ENCODE measurements at places on chromosomes 12 and 14.

DNA sequence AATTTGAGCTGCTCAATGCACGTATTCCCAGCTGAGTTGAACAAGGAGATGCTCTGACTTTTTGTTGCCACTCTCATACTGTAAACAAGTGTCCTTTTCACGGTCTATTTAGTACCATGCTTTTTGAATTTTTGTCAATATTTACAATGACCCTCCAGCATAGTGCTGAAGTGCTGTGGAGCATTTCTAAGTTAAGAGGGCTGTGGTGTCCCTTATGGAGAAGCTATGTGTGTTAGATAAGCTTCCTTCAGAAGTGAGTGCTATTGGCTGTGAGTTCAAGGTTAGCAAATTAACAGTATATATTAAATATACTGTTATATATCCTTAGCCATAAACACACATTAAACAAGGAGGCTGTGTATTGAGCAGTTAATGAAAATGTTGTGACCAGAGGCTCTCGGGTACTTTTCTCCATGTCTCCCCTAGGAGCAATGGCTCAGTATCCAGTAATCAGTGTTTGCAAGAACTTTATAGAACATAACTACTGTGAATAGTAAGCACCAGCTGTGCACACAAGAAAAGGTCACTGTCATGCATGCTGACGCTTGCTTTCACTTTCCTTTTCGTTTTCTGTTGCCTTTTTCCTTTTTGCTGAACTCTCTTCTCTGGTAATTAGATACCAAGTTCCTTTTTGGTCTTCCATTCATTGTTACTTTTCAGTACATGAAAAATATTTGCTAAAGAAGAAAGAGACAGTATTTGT is 187.2 kb upstream of the NEDD1 start:
- no peak for DNase-seq

GRCh38 chr12:46103559-46104383 is 113.4 kb upstream of the SCAF11 start:
- no peak for DNase-seq

- no peak for DNase-seq
Measured at GRCh38 chr14:67387195-67387594, 24.8 kb downstream of the PLEK2 start.

DNA sequence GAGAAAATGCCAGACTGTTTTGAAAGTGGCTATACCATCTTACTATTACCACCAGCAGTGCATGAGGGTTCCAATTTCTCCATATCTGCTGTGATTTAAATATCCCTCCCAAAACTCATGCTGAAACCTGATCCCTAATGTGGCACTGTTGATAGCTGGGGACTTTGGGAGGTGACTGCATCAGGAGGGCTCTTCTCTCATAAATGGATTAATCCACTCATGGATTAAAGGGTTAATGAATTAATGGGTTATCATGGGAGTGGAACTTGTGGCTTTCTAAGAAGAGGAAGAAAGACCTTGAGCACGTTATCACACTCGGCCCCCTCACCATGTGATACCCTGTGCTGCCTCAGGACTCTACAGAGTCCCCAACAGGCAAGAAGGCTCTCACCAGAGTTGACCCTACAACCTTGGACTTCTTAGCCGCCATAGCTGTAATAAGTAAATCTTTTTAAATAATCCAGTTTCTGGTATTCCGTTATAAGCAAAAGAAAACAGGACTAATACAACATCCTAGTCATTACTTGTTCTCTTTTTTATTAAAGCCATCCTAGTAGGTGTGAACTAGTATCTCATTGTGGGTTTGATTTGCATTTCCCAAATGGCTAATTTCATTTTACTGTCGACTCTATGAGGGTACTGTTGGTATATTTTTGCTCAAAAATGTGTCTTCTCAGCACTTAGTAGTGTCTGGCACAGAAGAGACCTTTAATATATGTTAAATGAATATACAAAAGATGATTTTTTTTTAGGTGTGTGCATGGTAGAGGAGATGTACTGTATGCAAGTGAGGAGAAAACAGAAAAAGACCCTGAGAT is 14.3 kb downstream of the PPP1R12A start:
- DNase-seq: no peak

DNA sequence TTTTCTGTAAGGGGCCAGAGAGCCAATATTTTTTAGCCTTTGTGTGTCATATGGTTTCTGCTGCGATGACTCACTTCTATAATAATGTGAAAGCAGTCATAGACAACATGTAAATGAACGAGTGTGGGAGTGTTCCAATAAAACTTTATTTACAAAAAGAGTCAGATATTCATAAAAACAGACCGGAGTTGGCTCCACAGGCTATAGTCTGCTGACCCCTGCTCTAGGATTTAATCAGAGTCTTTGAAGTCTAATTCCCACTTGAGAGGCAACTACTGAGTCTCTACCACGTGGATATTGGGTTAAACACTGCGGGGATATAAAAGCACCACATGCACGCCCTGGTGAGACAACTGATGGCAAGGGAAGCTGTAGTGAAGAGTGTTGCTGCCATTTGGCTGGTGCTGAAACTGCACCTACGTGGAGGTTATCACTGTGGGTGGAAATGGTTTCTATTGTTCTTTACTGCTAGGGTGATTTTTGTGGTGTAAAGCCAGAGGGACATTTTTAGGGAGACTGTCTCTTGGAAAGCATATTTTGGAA is 3.6 kb upstream of the NINJ2 start:
- DNase-seq: no peak

DNA sequence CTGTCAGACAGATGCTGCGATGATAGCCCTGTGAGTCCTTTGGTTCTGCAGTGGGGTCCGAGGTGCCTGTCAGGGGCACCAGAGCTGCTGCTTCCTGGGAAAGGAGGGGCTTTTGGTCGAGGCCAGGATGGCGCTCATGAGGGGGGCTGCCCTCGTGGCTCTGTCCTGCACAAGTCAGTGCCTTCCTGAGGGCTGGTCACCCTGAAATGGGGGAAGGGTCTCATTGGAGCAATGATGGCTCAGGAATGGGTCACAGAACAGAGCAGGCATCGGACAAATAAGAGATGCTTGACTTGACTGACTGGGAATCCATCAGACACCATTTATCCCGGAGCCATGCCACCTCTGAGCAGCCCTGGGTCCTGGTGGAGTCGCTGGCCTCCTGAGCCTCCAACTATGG is 121.9 kb downstream of the ADGRD1 start:
- DNase-seq: no peak

All from hippocampal formation (tissue), 2 donors.